Fibroblast of villous mesenchyme (primary cell): ENCODE measurements at places on chromosomes 2 and 18. TPM values are rescaled to one million over a fixed set of nuclear protein-coding genes. Genes with fewer than 3 reads are reported as not detected.
A peak's percentile ranks its signal among the peaks of the same experiment; 100 is the strongest.

DNA sequence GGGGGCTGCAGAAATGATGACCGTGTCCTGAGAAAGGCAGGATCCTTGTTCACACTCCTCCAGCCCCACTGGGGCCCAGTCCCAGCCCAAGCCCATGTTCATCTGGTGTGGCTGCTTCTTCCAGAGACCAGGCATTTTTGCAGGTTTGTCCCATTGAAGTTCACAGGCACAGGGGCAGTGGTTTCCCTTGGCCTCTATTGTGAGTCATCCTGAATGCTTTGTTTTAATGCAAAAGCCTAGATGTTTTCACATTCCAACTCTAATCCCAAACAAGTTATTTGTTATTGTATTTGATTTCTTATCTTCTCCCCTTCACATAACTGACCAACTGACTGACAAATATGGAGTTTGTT lies 426.4 kb upstream of the ID2 start:
- peak; percentile 2 for DNase-seq

The FN1 gene
- 1,807 and 3,312 TPM in 2 replicates for total RNA-seq

GRCh38 chr18:63917817-63918216 lies 10.1 kb downstream of the SERPINB10 start:
- peak; percentile 34 for DNase-seq

GRCh38 chr2:25304321-25304720 lies 37.4 kb downstream of the DNMT3A start:
- DNase-seq = peak; percentile 56

GRCh38 chr2:216601632-216602409 lies 31.4 kb upstream of the IGFBP2 start:
- DNase-seq = no peak
